Activated CD4-positive, alpha-beta T cell treated with anti-CD3 and anti-CD28 coated beads, Interleukin-2, Interleukin-6, amounts not matched to agents 100 ng/mL and 50 ng/mL, durations not matched to agents 16 hours and 8 hours (primary cell): ENCODE measurements at places on chromosomes 4 and X.

- no peak for DNase-seq
Observed at GRCh38 chr4:156336511-156336910, 382.8 kb upstream of the CTSO start.

DNA sequence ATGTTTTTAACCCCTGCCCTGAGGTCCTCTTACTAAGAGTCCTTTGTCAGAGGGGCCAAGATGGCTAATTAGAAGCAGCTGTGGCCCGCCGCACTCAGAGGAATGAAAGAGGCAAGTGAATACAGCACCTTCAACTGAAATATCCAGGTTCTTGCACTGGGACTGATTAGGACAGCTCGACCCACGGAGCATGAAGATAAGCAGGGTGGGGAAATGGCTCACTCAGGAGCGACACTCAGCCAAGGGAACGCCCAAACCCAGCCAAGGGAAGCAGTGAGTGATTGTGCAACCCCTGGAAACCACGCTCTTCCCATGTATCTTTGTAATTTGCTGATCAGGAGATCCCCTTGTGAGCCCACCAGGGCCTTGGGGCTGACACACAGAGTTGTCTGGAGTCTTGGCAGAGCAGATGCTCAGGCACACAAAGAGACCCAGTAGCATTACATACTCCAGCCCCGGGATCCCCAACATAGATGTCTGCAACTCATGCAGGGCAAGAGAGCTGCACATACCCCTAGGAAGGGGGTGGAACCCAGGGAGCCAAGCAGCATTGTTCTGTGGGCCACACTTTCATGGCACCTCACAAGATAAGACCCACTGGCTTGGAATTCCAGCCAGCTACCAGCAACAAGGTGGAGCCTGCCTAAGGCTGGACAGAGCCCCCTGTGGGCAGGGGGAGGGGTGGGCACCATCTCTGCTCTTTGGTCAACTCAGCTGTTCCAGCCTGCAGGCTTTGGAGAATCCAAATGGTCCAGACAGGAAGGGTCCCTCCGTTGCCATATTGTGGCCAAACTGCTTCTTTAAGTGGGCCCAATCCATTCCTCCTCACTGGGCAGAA is 23.3 kb downstream of the F8A3 start:
- DNase-seq = no peak

DNA sequence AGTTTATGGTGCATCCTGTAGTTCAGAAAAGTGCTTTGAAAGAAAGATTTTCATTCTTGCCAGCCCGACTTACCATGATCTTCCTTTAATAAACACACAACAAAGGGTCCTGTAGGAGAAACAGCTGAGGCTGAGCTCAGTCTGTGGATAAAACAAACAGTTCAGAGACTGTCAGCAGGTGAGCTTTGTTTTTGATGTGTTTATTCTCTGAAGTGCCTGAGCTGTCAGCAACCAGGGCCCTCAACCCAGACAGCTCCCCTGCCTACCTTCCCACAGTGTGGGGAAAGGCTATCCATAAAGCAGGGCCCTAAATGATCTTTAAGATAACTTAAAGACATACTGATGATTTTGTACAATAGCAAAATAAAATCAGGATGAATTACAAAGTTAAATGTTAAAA is 459.2 kb upstream of the GALNT7 start:
- DNase-seq = no peak

GRCh38 chr4:147815741-147816140 is 83.9 kb downstream of the ARHGAP10 start:
- no peak for DNase-seq

GRCh38 chr4:141169391-141169790 is 36.1 kb upstream of the RNF150 start:
- no peak for DNase-seq
